ENCODE measurements at places on chromosomes 1 and 21.

GRCh38 chr1:157088607-157089006, 11.0 kb downstream of the ETV3L start:
- DNase-seq = no peak

GRCh38 chr1:19971664-19972063, 7.8 kb downstream of the PLA2G2A start:
- no peak for DNase-seq

DNA sequence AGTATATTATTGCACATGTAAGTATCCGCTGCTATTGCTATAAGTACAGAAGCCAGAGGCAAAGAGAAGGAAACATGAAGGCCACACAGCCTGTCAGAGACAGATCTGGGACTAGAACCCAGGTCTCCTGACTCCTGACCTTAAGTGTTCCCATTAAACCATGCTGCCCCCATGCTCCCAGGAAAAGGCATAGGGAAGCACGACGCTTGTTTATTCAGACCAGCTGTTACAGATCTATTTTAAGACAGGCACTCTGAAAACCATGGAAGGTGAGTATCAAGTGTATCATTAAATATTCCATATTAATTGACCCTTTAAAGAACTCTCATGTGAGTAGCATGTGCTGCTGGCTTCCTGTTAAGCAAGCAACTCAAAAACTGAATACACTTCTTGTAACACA, 11.4 kb downstream of the VAV3 start:
- peak; percentile 9 for DNase-seq

GRCh38 chr1:88509379-88509778, 174.7 kb upstream of the PKN2 start:
- DNase-seq = no peak

GRCh38 chr1:155698382-155699038, 9.6 kb downstream of the DAP3 start:
- DNase-seq = peak; percentile 37

GRCh38 chr1:231571904-231572303, 43.4 kb downstream of the TSNAX start:
- no peak for DNase-seq

DNA sequence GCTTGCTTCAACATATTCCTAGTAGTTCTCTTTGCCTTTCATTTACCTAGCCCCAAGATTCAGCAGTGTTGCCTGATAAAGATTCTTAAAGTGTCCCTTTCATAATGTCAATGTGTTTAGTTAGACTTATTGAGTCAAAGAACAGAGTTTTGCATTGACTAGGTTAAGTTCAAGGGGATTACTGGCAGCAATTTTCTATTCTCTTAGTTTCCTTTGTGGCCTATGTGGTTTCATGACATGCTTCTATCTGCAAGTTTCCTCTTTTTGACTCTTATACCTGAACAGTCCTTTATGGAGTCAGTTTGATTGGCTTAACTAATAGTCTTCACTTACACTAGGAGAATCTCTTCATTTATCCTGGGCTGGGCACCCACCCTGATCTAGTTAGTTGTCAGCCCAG, 151.3 kb downstream of the ADGRL4 start:
- DNase-seq = no peak

- no peak for DNase-seq
These were observed 26.2 kb upstream of the EPHA2 start for GRCh38 chr1:16181887-16182719.

- DNase-seq = no peak
These were observed 31.5 kb downstream of the WNT2B start for GRCh38 chr1:112540226-112540794.

GRCh38 chr1:202968895-202969295, 1.8 kb upstream of the CYB5R1 start:
- DNase-seq = peak; percentile 95

DNA sequence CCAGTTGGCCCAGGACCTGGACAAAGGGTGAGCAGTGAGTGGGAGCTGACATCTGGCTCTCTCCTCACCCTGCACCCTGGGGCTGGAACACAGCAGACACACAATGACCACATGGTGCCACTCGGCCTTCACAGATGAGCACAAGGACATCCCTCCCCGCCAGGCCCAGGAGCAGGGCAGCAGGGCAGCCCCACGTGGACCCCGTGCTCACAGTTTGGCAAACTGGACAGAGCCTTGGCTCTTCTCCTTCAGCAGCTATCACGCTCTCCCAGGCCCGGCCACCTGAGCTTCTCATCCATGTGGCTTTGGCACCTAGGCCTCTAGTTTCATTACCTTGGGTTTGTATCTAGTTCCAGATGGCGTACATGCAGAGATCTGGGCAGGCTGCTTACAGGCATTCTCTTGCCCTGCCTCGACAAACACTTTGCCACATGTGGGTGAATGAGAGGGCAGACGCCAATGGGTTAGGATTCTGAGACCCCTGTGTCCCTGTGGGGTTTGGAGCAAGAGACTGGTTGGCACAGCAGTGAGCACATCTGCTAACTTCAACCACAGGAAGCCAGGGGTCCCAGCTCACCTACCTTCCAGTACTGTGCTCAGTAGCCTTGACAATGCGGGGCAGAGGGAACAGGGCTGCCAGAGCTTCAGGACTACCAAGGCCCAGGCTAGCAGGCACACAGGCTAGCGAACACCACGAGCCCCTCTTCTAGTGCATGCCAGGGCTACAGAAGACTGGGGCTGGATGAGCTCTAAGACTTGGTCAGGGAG, 3.4 kb upstream of the PTPRF start:
- DNase-seq = no peak

GRCh38 chr1:241586905-241587512, 53.2 kb downstream of the CHML start:
- DNase-seq = no peak

GRCh38 chr1:110166861-110167260, 16.6 kb downstream of the SLC6A17 start:
- DNase-seq = no peak

- DNase-seq = peak; percentile 82
These were observed 760 bp upstream of the NPHP4 start for GRCh38 chr1:5992814-5993555.

GRCh38 chr1:220516722-220517042, 11.3 kb upstream of the MARK1 start:
- no peak for DNase-seq

DNA sequence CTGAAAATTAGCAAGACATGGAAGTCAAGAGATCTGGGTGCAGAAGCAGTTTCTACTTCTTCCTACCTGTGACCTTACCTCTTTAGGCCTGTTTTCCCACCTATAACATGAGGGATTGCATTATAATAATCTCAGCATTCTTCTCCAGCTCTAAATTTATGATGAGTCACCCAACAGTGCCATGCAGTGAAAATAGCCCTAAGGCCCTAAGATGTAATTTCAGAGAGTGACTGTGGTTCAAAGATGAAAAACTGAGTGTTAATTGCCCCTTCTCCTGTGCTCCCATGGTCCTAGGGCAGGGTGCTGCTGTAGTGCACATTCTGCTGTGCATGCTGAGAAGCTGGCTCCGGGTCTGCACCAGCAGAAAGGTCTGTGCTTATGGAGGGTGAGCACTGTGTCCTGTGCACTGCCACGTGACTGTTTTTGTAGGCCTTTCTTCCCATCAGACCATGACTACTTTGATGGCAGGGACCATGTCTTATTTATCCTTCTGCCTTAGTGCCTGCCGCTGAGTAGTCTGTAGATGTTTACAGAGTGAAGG, 29.7 kb downstream of the JUN start:
- DNase-seq = no peak

DNA sequence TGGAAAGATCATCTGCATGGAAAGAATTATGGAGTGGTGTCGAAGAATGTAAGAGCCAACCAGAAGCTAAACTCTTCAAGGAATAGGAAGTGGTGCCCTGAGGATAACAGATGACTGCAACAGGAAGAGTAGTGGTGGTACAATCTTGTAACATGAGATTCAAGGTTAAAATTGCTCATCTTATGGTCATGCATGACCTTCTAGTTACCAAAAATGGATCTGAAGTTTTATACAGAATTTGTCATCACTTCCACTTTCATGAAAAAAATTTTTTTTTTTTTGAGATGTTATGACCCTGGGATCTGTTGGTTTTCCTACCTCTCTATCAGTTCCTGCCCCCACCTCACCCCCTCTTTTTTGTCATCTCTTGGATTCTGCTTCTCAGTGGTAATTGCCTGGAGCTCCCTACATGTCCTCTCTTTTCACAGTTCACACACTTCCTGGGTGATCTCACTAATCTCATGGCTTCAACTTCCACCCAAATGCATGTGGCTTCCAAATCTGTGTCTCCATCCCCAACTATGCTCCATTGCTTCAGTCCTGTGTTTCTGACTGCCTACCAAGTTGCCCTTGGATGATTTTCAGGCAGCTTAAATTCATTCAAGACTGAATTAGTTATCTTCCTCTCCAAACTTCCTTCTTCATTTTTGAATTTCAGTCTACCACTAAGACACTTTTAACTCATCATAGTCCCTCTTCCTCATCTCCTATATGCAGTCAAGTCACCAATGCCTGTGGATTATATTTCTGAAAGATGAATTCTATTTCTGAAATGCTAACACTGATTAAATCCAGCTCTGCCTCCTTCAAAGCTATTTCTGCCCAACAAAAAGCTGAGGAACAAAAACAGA, 48.4 kb downstream of the SLAMF6 start:
- no peak for DNase-seq

- DNase-seq = no peak
These were observed 289.2 kb upstream of the DPYD start for GRCh38 chr1:98210064-98210463.

DNA sequence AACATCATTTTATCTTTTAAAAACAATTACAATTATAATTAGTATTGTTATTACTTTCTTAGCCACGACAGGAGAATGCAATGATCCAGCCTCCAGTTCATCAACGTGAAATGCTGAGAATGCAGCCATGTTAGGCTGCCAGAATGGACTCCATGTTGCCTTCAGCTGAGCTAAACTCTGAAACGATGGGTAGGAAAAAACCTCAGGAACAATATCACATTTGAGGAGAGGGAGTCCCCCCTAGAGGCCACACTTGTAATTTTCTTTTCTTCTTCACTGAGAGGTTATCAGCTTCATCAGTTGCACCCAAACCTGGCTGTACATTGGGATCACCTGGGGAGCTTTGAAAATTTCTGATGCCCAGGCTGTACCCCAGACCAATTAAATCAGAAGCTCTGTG, 34.6 kb upstream of the DNAH14 start:
- DNase-seq = peak; percentile 66

DNA sequence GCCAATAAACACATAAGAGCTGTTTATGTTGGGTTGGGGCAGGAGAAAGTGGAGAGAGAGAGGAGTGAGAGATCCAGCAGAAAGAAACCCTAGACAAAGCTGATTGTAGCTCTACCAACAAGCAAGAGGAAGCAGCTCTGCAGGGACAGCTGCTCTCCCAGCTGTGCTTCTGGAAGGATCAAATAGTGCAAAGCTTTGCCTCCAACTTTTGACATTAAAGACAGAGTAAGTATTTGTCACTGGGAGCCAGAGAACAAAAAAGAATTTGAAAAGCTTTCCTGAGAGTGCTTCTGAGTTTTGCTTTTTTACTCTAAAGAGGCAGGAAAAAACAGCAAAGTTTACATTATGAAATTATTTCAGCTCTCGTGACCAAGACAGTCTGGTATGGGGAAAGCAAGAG, 28.5 kb upstream of the C1orf198 start:
- DNase-seq = peak; percentile 10

GRCh38 chr1:162028726-162029125, 5.1 kb upstream of the OLFML2B start:
- DNase-seq = no peak

- no peak for DNase-seq
These were observed 4.6 kb upstream of the PIAS3 start for GRCh38 chr1:145863282-145864018.

GRCh38 chr1:233368106-233368788, 40.7 kb downstream of the MAP3K21 start:
- DNase-seq = no peak

DNA sequence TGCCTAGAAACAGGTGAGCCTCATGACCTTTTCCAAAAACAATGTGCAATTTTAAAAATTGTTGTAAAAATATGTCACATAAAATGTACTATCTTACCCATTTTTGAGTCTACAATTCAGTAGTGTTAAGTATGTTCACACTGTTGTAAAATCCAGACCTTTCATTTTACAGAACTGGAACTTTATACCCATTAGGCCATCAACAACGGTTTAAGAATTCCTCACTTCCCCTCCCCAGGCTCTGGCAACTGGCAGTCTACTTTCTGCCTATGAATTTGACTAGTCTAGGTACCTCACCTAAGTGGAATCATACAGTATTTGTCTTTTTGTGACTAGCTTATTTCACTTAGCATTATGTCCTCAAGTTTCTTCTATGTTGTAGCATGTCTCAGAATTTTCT, 8.6 kb downstream of the CTSE start:
- DNase-seq = no peak

GRCh38 chr1:18142471-18142870, 34.9 kb downstream of the IGSF21 start:
- peak; percentile 54 for DNase-seq

GRCh38 chr1:46153732-46154131, 21.2 kb upstream of the TSPAN1 start:
- DNase-seq = no peak

DNA sequence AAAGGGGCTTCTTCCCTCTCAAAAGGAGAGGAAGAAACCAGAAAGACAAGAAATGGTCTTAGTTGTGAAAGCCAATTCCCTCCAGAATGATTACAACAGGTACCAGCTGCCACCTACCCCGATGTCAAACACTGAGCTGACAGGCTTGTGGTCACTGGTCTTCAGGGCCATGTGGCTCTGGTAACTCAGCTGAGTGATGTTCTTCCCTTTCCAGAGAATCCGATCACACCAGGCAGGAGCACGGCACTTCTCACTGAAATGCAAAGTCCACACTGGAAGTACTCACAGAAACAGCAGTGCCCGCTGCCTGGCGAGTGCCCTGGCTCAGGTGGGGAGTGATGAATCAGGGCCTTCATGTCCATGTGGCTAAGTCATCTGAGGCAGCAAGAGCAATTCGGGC, 18.7 kb upstream of the MTF1 start:
- no peak for DNase-seq

- DNase-seq = no peak
These were observed 103.3 kb downstream of the CYYR1 start for GRCh38 chr21:26469789-26470188.

DNA sequence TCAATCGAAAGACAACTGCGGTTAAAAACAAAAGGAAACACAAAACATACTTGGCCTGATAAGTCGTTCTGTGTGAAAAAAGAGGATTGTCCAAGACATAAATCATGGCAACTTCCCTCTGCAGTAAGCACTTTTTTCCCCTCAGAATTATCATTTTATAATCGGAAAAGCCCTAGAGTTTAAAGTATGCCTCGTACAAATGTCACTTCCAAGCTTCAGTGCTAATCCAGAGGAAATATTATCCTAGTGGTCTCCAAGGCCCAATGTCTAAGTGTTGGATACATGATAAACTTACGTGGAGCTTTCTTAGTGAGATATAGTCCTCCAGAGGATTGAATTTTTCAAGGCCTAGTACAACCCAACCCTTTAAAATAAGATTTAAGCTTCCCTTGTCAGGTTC, 11.2 kb upstream of the NTMT2 start:
- DNase-seq = no peak

GRCh38 chr1:6587261-6588005, 7.6 kb downstream of the ZBTB48 start:
- no peak for DNase-seq

DNA sequence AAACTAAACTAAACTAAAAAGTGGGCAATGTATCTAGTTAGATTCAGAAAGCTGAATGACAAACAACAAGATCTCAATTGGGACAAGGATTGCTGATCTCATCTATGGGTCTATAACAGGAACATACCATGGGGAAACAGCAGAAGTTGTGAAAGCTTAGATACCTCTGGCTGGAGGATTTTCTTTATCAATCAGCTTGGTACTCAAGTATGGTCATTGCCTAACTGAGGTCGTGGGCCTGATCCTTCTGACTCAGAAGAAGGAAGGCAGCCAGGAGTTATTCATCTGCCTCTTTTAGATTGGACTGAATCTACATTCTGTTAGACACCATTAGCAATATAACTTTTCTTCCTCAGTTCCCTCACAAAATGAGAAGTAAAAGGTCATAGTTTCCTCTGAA, 39.7 kb downstream of the DNTTIP2 start:
- no peak for DNase-seq

Data from NCI-H82 (cell line).